Stimulated activated CD4-positive, alpha-beta T cell treated with anti-CD3 and anti-CD28 coated beads, Interleukin-15, amount 100 ng/mL, for 48 hours (primary cell): ENCODE measurements at places on chromosomes 11 and 22.

GRCh38 chr11:125114518-125114917 is 3.1 kb upstream of the TMEM218 start:
- DNase-seq = no peak

DNA sequence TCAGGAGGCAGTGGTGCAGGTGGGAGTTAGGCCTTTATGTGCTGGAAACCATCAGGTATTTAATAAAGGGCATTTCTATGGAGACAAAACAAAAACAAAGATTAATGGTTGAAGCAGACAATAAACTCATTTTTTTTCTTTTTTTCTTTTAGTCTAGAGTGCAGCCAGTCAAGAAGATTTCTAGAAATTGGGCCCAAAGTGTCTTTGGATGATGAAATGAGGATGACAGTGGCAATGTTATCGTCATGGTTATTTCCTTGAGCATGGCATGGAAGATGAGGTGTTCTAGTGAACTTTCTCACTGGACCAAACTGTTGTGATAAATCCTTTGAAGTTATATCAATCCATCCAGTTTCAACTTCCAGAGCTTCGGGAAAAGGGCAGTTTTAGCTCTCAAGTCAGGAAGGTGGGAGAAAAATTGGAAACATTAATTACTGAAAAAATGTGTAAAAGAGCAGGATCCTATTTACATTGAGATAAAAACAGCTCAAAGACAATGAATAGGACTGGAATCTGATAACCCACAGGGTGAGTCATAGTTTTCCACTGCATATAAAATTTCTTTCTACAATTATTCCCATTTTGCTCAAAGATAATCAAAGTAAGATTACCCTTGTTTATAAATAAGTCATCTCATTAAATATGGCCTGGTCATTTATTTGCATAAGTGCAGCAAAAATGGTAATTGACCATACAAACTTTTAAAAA is 33.0 kb downstream of the PRR5L start:
- DNase-seq = no peak

- DNase-seq = no peak
Measured at GRCh38 chr11:79249295-79249993, 191.4 kb downstream of the TENM4 start.

DNA sequence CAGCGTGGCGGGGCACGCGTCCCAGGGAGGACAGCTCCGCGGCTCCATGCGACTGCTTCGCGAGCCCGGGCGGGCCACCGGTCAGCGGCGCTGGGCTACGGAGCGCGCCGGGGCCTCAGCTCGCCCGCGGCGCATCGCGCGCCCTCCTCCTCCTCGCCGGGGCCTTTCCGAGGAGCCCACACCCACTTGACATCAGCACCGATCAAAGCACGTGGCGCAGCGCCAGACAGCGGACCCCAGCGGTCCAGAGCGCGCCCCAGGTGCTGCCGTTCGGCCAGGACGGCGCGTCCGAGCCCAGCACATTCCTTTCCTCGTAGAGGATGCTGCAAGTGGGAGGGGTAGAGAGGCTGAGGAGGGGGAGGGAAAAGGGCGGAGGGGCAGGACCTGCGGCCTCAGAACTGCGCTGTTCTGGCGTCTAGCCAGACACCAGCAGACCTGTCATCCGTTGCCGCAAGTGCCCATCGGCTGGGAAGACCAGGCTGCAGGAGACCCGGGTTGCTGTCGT is 88.6 kb downstream of the PLEKHA7 start:
- DNase-seq = peak; percentile 25

- no peak for DNase-seq
Measured at GRCh38 chr22:19929586-19930550, 11.7 kb upstream of the COMT start.

DNA sequence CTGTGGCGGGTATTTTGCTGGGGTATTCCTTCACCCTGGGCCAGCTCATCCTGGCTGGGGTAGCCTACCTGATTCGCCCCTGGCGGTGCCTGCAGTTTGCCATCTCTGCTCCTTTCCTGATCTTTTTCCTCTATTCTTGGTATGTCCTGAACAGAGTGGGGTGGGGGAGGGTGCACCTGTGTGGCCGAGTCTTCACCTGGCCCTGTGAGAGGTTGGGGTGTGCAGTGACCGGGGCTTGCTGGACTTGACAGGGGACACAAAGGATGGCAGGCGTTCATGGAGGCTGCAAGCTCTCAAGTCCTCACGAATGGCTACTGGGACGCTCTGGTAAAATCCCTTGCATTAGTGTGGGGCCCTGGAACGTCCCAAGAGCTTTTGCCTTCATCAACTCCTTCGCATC is 39.3 kb downstream of the CAPN1 start:
- no peak for DNase-seq

DNA sequence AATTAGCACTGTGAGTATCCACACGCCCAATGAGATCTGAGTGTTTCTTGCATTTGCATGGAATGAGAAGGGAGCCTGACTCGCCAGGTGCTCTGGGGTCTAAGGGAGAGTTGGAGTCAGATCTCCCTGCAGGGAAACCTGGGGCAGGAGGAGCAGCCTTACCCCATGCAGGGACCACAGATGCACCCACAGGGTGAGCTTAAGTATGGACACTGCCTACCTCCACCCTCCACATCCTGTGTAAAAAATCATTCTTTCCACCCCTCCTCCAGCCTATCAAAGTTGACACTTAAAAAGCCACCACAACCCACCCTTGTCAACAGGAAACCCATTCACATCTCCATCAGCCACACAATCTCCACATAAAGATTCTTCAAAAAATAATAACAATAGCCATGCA is 67.0 kb upstream of the IGLL5 start:
- DNase-seq = no peak

GRCh38 chr11:109553284-109553683 is 131.3 kb downstream of the C11orf87 start:
- no peak for DNase-seq

DNA sequence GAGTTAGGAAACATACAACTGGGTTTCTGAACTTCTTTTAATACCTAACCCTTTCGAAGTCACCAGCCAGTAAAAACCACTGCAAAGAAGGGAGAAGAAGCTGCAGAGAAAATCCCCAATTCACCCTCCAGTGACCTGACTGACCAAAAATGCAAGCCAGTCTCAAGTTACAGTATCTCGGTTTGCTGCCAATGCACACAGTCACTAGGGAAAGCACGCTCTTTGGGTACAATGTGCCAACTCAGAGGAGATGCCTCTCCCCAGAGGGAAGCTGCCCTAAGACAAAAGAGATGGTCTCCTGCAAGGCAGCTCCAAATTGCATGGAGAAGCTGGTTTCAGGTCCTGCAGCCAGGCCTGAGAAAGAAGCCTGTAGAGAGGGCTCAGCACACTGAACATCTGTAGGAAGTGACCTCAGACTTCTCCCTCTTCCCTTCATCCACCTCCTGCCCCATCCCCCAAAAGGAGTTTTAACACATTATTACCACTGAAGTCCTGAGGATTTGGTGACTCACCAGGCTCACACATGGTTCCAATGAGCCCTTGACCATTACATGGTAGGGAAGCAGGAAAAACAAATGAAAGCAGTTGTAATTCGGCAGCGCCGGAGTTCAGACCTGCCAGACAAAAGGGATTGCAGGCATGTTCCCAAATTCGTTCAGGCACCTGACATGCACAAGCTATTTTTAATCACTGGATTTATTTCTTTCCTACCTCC is 90.1 kb downstream of the ETS1 start:
- no peak for DNase-seq

- peak; percentile 91 for DNase-seq
Measured at GRCh38 chr11:82900277-82901164, at the start of gene PRCP. PRCP (minus strand) TSS chr11:82900430; CDS start chr11:82900402, 28 bp downstream.

DNA sequence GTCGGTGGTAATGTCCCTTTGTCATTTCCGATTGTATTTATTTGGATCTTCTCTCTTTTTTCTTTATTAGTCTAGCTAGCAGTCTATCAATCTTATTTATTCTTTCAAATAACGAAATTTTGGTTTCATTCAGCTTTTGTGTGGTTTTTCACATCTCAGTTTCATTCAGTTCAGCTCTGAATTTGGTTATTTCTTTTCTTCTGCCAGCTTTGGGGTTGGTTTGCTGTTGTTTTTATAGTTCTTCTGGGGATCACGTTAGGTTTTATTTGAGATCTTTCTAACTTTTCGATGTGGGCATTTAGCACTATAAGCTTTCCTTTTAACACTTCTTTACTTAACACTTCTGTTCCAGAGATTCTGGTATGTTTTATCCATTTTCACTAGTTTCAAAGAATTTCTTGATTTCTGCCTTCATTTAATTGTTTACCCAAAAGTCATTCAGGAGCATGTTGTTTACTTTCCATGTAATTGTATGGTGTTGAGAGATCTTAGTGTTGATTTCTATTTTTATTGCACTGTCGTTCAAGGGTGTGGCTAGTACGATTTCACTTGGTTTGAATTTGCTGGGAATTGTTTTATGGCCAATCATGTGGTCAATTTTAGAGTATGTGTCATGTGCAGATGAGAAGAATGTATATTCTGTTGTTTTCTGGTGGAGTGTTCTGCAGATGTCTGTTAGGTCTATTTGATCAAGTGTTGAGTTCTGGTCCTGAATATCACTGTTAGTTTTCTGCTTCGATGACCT is 7.7 kb upstream of the SCGB1D1 start:
- DNase-seq = no peak

DNA sequence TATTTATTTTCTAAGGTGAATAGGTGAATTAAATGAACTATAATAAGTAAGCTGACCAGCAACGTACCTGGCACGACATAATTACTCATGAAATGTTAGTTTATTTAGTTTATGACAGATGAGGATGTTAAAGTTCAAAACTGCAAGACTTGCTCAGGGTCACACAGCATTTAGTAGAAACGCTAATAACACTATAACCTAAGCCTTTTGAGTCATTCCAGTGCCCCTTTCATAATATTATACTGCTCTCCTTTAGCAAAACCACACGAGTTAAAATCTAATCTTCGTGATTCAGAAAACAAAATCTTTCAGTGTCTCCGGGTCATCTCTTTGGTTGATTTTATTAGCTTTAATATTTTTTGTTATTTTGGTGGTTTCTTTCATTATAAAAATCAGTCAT is 39.6 kb downstream of the BTBD10 start:
- DNase-seq = no peak

GRCh38 chr11:104704146-104704830 is 194.0 kb downstream of the CASP12 start:
- no peak for DNase-seq
